ENCODE measurements at places on chromosomes 3 and 15.

- DNase-seq: no peak
- H3K4me1 ChIP-seq: no peaks in the 10 kb centered on the region
- H3K36me3 ChIP-seq: peaks cover 14% of the 10 kb centered on the region
- no peaks in the 10 kb centered on the region for H3K27me3 ChIP-seq
- H3K4me3 ChIP-seq: no peak overlapping the region
These were observed 20.3 kb downstream of the CHMP2B start for GRCh38 chr3:87247430-87247773.

DNA sequence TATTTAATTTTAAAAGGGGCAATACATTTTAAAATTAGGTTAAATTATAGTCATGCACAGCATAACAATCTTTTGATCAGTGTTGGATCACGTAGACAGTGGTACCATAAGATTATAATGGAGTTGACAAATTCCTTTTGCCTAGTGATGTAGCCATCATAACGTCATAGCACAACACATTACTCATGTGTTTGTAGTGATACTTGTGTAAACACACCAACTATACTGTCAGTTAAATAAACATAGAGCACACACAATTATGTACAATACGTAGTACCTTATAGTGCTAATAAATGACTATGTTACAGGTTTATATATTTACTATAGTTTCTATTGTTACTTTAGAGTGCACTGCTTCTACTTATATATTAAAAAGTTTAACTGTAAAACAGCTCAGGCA, 31.2 kb downstream of the FOXB1 start:
- no peaks in the 10 kb centered on the region for H3K36me3 ChIP-seq
- DNase-seq: no peak
- H3K4me1 ChIP-seq: no peaks in the 10 kb centered on the region
- no peak overlapping the region for H3K4me3 ChIP-seq
- no peak overlapping the region for H3K27ac ChIP-seq

- DNase-seq: no peak
- no peaks in the 10 kb centered on the region for H3K27me3 ChIP-seq
- no peaks in the 10 kb centered on the region for H3K4me1 ChIP-seq
- no peak overlapping the region for H3K27ac ChIP-seq
- H3K36me3 ChIP-seq: no peaks in the 10 kb centered on the region
- no peak overlapping the region for H3K4me3 ChIP-seq
These were observed 141.8 kb downstream of the ALDH1A2 start for GRCh38 chr15:57923750-57924149.

DNA sequence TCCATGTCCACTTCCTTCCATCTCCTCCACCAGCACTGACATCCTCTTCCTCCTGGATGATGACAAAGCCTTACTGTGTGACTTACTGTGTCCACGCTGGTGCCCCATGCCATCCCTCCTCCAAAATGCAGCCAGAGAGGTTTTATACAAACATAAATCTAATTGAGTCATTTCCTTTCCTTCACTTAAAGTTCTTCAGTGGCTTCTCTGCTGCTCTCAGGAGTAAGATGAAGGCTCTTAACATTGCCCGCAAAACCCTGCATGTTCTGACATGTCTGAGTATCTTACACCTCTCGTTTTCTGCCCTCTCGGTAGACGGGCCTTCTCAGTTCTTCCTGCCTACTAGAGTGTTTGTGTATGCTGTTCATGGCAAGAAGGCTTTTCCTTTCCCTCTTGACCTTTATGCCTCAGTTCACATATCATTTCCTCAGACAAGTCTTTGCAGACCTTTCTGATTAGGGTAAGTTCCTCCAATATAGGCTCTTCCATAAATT, 175.5 kb downstream of the CFAP20DC start:
- DNase-seq: no peak
- no peak overlapping the region for H3K4me3 ChIP-seq
- peaks cover 14% of the 10 kb centered on the region for H3K4me1 ChIP-seq
- peak overlapping the region; percentile 10 for H3K27ac ChIP-seq
- no peaks in the 10 kb centered on the region for H3K36me3 ChIP-seq
- H3K27me3 ChIP-seq: peaks cover 3% of the 10 kb centered on the region

DNA sequence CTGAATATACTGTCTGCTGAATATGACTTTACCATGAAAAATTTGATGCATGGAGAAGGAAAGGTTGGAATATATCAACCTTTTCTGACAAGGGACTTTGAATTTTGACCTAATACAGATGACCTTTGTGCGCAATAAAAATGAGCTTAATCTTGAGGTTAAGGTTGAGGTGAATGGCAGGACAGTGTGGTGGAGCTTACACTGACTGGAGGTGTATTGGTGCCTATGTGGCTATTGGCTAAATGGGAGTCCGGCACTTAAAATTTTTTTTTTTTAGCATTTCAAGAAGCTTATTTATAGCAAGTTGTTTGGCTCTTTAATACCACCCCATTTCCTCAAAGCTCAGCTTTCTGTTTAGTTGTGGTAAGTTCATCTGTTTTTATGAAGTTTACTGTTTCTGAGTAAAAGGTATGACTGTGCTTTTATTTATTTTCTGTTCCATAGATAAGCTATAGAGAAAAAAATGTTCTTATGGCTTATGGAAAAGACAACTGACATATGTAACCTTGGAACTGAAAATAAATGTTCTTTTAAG, 15.2 kb downstream of the CDIN1 start:
- no peaks in the 10 kb centered on the region for H3K27me3 ChIP-seq
- H3K4me1 ChIP-seq: peaks cover 19% of the 10 kb centered on the region
- no peak overlapping the region for H3K27ac ChIP-seq
- no peak overlapping the region for H3K4me3 ChIP-seq

DNA sequence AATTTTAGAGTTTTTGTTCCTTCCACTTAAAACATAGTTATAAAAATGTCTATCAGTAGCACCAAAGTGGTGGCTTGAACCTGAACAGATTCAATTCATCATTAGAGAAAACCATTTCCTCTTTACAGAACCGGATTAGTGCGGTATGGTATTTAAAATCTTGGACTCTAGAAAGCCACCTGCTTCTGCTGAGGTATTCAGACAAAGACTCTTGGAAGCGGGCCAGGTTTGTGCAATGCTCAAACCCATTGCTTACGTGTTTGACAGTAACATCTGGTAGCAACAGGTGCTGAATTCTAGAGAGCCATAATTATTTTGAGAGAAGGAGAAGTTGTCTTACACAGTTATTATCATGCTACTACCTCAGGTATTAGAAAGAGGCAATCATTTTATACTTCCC, 290.5 kb downstream of the NAALADL2 start:
- DNase-seq: no peak
- no peaks in the 10 kb centered on the region for H3K27me3 ChIP-seq
- no peaks in the 10 kb centered on the region for H3K4me1 ChIP-seq
- H3K27ac ChIP-seq: no peak overlapping the region

- H3K4me1 ChIP-seq: peaks cover 64% of the 10 kb centered on the region
- no peaks in the 10 kb centered on the region for H3K27me3 ChIP-seq
- no peak overlapping the region for H3K4me3 ChIP-seq
These were observed 2.1 kb upstream of the FBXL22 start for GRCh38 chr15:63595065-63595464.

DNA sequence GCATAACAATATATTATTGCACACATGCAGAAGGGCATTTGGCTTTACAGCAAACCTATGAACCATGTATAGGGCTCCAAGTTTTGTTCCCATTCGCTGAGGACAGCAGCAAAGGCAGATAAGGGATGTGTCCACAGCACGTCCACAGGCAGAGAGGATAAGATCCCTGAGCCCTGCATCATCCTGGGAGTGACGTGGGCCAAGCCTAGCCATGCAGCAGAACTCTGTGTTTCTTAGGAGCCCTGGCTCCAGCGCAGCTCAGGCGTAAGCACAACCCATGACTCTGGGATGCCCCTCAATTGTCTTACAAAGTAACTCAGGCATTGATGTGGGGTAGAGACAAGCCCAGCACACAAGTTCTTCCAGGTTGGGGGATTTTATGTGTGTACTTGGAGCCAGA, 194.3 kb upstream of the CTDSPL start:
- no peak for DNase-seq
- H3K36me3 ChIP-seq: no peaks in the 10 kb centered on the region
- H3K27ac ChIP-seq: no peak overlapping the region
- H3K27me3 ChIP-seq: no peaks in the 10 kb centered on the region
- H3K4me3 ChIP-seq: no peak overlapping the region

- H3K27ac ChIP-seq: peak overlapping the region; percentile 62
- H3K4me1 ChIP-seq: peaks cover 45% of the 10 kb centered on the region
- H3K36me3 ChIP-seq: peaks cover 2% of the 10 kb centered on the region
These were observed 5.9 kb upstream of the ITPKA start for GRCh38 chr15:41487802-41488201.

GRCh38 chr3:56125358-56126005, 342.8 kb downstream of the ERC2 start:
- H3K36me3 ChIP-seq: no peaks in the 10 kb centered on the region
- no peak overlapping the region for H3K27ac ChIP-seq
- peaks cover 3% of the 10 kb centered on the region for H3K27me3 ChIP-seq

GRCh38 chr3:140285380-140285779, 350.4 kb downstream of the CLSTN2 start:
- H3K27ac ChIP-seq: no peak overlapping the region
- no peaks in the 10 kb centered on the region for H3K4me1 ChIP-seq
- DNase-seq: no peak
- no peaks in the 10 kb centered on the region for H3K36me3 ChIP-seq
- H3K4me3 ChIP-seq: no peak overlapping the region

DNA sequence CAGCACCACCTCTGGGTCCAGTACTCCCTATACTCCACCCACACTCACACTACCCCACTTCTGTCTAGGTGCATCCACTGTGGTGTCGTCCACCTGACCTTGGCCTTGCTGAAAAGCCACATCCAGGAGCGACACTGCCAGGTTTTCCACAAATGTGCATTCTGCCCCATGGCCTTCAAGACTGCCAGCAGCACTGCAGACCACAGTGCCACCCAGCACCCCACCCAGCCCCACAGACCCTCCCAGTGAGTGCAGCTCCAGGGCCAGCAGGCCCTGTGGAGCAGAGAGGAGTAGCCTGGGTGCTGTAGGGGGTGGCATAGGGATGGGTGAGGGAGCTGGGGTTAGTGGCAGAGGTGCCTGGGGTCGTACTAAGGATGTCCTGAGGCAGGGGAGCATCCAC, 19.4 kb upstream of the ALPK3 start:
- no peak for DNase-seq
- H3K27ac ChIP-seq: no peak overlapping the region
- H3K27me3 ChIP-seq: no peaks in the 10 kb centered on the region
- no peak overlapping the region for H3K4me3 ChIP-seq

DNA sequence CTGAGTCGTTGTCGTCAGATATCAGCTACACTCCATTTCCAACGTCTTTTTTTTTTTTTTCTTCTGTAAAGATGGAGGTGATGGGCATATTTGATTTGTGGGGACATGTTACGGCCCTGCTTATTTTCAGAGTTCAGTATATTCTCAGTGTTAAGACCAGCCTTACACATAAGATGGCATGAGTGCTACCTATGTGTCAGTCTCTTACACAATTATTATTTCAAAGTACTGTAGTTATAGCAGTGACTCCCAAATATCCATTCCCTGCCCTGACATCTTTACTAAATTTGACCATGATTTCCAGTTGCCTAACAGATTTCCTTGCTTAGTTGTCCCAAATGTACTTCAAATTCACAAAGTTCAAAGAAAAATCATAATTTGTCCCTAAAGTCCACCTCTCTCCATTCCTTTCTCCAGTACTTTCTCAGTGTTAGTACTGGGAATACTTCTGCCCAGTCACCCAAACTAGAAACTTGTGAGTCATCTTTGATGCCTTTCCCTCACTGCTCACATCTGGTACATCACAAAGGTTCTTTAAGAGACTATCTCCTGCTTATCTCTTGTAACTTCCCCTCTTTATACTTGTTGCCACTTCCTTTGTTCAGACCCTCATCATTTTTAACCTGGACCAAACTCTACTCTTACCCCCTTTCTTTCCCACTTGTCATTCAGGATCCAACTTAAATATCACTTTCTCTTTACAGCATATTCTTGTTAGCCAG, 67.0 kb downstream of the ZNF609 start:
- peaks cover 43% of the 10 kb centered on the region for H3K4me1 ChIP-seq
- peaks cover 38% of the 10 kb centered on the region for H3K36me3 ChIP-seq
- no peak for DNase-seq
- H3K27ac ChIP-seq: no peak overlapping the region
- no peaks in the 10 kb centered on the region for H3K27me3 ChIP-seq

DNA sequence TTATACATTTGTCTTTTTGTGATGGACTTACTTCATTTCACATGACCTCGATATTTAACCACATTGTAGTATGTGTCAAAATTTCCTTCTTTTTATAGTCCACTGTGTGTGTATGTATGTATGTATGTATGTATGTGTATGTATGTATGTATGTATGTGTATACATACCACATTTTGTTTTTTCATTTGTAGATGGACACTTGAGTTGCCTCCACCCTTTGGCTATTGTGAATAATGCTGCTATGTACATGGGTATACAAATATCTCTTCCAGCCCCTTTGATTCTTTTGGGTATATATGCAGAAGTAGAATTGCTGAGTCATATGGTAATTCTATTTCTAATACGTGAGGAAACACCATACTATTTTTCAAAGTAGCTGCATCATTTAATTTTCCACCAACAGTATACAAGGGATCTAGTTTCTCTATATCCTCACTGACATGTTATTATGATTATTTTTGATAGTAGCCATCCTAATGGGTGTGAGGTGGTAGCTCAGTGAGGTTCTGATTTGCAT, 228.2 kb downstream of the OPA1 start:
- H3K4me3 ChIP-seq: no peak overlapping the region
- H3K27me3 ChIP-seq: peaks cover 26% of the 10 kb centered on the region
- H3K36me3 ChIP-seq: no peaks in the 10 kb centered on the region

- no peak overlapping the region for H3K27ac ChIP-seq
- no peak for DNase-seq
- H3K4me1 ChIP-seq: no peaks in the 10 kb centered on the region
- no peak overlapping the region for H3K4me3 ChIP-seq
These were observed 9.3 kb downstream of the STRA6 start for GRCh38 chr15:74193299-74193718.

DNA sequence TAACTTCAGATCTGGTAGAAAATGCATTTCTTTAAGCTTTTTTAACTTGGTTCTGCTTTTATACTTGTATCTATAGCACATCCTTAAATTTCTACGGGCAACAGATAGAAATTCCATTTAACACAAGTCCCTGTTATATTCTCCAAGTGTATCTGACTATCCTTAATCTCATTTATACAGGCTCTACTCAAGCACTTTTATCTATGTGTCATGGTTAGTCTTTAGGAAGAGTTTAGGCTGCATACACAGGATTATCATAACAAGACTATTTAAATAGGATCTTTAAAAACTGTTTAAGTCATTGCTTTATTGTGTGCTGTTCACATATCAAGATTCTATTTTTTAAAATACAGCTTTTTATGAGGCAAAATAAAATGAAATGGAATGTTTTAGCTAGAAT, 52.7 kb downstream of the SETD5 start:
- no peak for DNase-seq
- no peak overlapping the region for H3K27ac ChIP-seq
- H3K4me3 ChIP-seq: no peak overlapping the region
- H3K27me3 ChIP-seq: no peaks in the 10 kb centered on the region
- H3K36me3 ChIP-seq: peaks cover 54% of the 10 kb centered on the region

- no peak overlapping the region for H3K27ac ChIP-seq
- no peaks in the 10 kb centered on the region for H3K27me3 ChIP-seq
- H3K4me1 ChIP-seq: peaks cover 23% of the 10 kb centered on the region
- no peak for DNase-seq
These were observed 9.8 kb downstream of the MAP1A start for GRCh38 chr15:43527016-43527801.

Data from activated CD4-positive, alpha-beta T cell treated with anti-CD3 and anti-CD28 coated beads, Interleukin-2, amount 10 ng/mL, durations not matched to agents 7 days and 5 days (primary cell).